ENCODE measurements at places on chromosomes 4 and X. TPM values are rescaled to one million over a fixed set of nuclear protein-coding genes. Genes with fewer than 3 reads are reported as not detected.

DNA sequence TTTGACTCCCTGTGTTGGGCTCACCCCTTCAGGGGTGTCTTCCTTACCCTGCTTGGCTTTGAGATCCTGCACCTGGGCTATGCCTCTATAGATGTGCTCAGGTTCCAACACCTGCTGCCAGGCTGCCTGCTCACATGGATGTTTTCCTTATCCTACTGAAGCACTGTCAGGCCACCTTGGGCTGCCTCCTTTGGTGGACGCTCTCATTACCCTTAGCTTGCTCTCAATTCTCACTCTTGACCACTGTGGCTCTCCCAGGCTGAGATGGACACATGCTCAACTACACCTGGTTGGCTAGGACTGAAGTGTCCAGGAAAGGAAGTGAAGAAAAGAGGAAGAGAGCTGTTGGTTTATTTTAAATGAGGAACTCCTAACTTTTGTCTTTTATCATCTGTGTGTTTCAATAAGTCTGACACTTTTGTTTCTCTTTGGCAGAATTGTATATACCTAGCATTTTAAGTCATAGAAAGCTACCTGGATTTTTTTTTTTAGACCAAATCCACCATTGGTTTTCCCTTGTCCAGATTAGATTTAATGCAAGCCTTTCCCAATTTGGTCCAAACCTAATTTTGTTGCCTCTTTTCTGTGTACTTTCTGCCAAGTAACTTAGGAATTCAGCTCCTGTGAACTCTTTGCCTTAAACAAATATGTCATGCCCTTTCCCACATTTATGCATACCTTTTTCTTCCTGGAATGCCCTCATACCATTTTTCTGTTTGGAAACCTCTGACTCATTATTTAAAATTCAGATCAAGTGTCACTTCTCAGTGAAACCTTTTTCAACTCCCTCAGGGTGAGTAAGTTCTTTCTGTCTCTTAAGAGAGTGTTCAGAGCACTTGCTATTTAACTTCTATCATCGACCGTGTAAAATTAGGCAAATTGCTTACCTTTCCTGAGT, 175.8 kb downstream of the GC start:
- DNase-seq: no peak

The FRG2 gene
- polyA plus RNA-seq: not detected

DNA sequence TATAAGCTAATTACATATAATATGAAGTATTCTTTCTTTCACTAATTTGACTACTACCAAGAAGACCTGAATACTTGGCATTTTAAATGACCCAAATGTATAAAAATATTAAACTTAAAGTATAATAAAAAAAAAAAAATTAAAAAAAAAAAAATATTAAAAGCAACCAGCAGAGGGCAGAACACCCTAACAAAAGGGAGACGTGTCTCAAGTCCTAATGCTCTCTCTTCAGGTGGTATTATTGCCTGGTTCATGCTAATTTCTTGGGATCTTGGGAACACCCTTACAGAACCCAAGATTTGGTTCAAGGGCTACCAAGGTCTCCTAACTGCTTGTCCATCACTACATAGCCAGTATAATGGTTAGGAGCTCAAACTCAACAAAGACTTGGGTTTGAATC, 754.8 kb downstream of the RAB28 start:
- DNase-seq: no peak

GRCh38 chrX:119121341-119121740, 6.3 kb downstream of the KIAA1210 start:
- no peak for DNase-seq

The DKC1 gene
- 58.2 TPM for polyA plus RNA-seq

The ANXA10 gene
- 0.11 TPM for polyA plus RNA-seq

All from left renal pelvis (tissue), 4 donors.